Neural crest cell (in vitro differentiated cells): ENCODE measurements at places on chromosomes 1 and 21.

- no peak for DNase-seq
These were observed 55.5 kb downstream of the HMCN1 start for GRCh38 chr1:185789501-185790193.

GRCh38 chr1:54125386-54126070 lies 27.3 kb downstream of the CDCP2 start:
- DNase-seq: no peak

DNA sequence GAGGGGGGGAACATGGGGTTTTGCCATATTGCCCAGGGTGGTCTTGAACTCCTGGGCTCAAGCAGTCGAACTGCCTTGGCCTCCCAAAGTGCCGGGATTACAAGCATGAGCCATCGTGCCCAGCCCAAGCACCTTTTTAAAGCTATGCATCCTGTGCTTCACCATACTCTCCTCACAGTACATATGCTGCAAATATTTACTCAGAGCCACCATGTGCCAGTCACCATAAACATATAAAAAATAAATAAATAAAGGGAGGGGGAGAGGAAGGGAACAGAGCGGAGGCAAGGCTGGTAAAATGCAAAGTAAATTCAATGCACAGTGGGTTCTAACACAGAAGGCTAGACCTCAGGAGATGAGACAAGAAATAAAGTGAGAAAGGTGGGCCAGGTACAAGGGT lies 64.7 kb downstream of the CAPZB start:
- DNase-seq: no peak

- DNase-seq: no peak
These were observed 89.7 kb downstream of the PBX1 start for GRCh38 chr1:164648636-164649035.
